Upper lobe of right lung (tissue), 1 donor: ENCODE measurements at places on chromosomes 5 and 9. TPM values are rescaled to one million over a fixed set of nuclear protein-coding genes. Genes with fewer than 3 reads are reported as not detected.

The GABRA1 gene
- total RNA-seq: not detected

The CAMSAP1 gene
- total RNA-seq: 26.5 TPM

The NREP gene
- 19.3 TPM for total RNA-seq

The HTR1A gene
- total RNA-seq: not detected
